H54 (cell line): ENCODE measurements at places on chromosomes 7 and 10.
A peak's percentile ranks its signal among the peaks of the same experiment; 100 is the strongest.

DNA sequence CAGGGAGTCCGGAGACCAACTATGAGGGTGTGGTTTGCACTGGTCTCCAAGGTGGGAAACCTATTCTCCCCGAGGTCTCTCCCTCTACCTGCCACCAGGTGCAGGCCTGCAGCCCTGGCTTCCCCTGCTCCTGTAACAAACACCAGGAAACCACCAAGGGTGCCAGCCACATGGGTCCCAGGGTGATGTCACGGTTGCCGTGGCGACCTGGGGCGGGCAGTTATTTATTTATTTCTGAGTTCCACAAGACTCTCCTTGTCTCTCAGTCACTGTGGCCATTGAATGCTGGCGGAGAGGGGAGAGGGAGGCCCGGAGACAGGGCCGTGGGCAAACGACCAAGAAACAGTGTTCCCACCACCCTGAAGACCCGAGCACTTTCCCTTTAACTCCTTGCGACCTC lies 27.0 kb downstream of the MMD2 start:
- peak; percentile 68 for DNase-seq

DNA sequence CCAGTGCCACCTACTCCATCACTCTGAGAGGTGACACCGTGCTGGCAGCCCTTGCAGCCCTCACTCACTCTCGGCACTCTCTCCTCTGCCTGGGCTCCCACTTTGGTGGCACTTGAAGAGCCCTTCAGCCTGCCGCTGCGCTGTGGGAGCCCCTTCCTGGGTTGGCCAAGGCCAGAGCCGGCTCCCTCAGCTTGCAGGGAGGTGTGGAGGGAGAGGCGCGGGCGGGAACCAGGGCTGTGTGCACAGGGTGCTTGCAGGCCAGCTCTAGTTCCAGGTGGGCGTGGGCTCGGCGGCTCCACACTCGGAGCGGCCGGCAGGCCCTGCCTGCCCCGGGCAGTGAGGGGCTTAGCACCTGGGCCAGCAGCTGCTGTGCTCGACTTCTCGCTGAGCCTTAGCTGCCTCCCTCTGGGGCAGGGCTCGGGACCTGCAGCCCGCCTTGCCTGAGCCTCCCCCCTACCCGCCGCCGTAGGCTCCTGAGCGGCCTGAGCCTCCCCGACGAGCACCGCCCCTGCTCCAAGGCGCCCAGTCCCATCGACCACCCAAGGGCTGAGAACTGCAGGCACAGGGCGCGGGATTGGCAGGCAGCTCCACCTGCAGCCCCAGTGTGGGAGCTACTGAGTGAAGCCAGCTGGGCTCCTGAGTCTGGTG lies 48.7 kb upstream of the SLC35G1 start:
- DNase-seq = no peak

GRCh38 chr7:159370-160270 lies 32.8 kb upstream of the FAM20C start:
- DNase-seq = no peak

DNA sequence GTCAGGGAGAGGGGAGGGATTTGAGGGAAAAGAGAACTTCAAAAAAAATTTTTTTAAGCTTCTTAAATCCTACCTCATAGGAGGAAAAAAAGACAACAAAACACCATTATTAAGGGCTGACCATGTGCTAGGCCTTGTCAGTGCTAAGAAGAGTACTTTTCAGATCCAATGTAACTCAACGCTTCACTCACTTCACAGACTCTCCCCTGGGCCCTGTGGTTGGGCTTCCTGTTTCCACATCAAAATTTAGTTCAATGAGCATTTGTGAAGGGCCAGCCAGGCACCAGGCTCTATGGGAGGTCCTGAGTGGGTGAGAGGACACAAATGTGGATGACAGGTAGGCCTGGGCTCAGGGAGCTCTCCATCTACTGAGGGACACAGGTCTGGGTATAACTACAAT lies 249.8 kb downstream of the PTEN start:
- DNase-seq = no peak

DNA sequence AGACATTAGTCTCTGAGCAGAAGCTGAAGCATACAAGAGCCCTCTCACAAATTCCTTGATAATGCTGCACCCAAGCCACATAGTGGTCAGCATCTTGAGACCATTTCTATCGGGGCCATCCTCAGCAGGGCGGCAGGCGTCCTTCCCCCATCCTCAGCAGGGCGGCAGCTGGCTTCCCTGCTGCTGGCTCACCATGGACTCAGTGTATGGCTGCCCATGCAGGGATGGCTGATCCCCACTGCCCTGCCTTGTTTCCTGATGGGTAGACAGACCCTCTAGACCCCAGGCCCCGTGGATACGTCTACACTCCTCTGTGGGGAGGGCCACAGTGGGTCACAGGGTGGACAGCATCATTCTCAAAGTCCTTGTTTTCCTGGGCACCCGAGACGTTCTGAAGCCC lies 406.8 kb downstream of the TCERG1L start:
- no peak for DNase-seq

- DNase-seq = no peak
These were observed 205.2 kb downstream of the PCLO start for GRCh38 chr7:82957521-82957920.

DNA sequence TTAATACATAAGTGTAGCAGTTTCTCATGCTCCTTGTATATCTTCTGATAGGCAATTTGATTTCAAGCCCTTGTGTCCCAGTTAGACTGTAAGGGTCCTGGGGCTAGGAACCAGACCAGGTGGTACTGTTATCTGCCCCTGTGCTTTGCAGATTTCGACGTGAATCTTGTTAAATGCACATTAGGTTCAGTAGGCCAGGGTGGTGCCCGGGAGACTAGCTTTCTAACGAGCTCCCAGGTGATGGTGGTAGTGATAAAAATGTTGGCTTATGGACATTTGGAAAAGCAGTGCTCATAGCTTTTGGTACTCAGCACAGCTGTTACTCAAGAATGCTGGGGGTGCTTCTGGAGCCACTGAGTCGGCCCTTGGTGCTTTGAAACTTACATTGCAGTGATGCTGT lies 64.2 kb downstream of the PRPF18 start:
- no peak for DNase-seq

DNA sequence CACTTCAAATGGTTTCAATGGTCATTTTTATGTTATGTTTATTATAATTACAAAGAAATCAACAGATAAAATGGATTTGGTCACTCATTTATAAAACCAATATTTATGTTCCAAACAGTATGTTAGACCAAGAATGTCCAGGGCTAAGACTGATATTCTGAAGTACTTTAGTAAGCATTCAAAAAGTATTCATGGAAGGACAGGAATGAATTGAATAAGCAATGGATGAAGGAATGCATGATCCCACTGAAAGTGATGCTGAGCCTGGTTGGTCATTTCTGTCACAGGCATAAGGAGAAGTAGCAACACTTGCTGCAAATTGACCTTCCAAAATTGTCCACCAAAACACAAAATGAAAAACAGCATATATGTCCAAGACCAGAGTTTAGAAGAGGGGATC lies 189.0 kb upstream of the CELF2 start:
- no peak for DNase-seq

DNA sequence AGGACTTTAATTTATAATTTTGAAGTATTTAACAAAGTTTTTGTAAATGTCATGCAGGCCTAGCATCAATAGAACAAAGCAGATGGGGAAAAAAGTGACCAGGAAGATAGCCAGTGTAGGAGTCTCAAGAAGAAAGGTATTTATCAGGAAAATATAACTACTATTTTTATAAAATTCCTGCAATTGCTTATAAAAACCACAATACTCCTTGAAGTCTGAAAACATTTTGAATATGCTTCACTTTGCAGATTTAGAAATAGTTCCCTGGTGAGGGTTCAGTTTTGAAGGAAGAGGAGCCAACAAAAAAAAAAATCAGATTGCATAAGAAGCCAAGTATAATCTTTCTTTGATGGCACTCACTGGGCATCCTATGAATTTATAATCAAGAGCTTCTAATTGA lies 34.1 kb downstream of the MTERF1 start:
- DNase-seq = no peak

DNA sequence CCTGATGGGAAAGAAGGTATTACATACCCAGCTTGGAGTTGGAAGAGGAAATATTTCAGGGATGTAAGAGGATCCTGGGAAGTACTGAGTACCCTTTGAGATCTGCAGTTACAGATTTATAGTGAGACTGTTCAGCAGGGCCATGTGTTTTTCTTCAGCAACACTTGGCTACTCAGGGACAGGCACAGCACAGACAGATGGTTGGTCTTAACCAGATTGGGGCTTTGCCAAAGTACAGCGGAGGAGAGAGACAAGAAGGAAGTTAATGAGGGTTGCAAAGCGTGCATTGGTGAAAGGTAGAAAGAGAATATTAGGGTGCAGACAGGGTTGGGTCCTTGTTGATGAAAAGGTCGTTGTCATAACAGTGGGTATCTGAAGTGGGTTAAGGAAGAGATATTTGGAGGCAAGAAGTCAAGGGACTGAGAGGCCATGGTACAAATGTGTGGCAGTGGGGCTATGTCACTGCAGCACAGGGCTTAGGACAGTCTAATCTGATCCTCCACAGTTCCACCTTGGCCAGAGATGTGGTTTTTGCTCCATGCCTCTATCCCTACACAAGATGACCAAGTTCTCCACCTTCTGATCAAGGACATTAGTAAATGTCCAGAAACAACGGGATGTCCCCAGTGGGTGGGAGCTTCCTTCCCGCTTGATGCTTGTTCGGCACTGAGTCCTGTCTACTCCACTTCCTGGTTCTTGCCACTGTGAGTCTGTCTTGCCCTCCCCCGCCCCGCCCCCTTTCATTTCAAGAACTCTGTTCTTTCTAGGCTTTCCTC lies 18.9 kb upstream of the DNAJC1 start:
- no peak for DNase-seq

DNA sequence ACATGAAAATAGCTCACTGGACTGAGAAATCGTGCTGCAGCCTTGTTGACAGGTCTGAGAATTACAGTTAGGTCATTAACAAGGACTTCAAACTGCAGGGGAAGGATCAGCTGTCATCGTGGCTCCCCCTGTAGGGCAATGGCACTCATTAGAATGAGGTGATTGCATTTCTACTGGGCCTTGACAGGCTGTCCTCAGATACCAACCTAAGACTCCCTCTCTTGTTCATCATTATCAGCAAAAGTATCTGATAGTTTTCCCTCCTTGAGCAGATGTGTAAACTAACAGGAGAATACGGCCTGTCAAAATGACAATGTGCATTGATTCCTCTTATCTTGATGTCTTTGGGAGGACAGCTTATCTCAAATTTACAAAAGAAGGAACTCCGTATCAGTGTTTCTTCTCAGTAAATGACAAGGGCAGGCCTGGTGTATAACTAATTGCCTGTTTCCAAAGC lies 648.5 kb upstream of the LRRN3 start:
- DNase-seq = peak; percentile 22

DNA sequence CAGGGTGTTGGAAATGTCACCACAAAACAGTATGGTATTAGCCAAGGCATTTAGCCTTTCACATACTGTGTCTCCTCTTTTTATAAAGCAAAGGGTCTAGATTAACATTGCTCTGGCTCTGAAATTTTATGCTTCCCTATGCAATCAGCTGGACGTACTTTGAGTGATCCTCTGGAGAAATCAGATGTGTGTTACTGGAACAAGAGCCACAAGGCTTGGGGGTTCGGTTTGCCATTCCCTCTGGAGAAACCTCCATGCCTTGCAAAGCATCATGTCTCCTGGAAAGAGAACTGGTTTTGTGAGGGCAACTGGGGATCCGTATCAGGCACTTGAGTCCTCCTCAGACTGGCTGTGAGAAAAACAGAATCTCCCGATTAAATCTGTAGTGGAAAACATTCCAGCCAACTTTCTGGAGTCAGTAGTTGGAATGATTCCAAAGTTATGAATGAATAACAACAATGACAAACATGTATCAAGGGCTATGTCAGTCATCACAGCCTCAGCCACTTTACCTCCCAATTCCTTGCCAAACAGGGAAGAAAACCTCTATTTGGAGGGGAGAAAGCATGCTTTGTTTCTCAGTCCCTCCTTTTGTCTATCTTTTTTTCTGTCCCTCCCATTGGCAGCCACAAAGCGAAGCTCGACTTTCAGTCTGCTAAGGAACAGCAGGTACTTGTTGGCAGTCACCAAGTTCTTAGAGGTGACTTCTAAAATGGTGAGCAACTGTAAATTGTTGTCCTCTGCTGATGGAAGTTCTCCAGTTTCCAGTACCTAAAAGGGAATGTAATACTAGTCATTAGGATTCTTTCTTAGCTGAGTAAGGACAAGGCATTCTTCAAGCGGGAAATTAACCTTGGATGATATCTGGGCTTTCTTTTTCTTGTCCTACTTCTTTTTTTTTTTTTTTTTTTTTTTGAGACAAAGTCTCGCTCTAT lies 864.8 kb upstream of the AUTS2 start:
- DNase-seq = no peak

DNA sequence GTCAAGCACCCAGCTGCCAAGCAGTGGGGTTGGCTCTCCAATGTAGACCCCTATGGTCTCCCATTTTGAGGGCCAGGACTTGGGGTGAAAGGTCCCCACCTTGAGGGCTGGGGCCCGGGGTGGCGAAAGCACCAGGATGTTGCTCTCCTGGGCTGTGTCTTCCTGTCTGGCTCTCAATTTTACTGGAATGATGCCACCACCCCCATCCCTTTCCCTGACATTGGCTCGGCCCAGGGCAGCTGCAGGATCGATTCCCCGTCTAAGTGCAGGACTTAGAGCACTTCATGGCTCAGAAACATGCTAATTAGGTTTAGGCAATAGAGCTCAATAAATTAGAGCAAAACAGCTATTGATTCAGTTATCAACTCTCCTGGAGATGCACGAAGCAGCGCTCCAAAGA lies 27.0 kb upstream of the HSPA12A start:
- DNase-seq = no peak
